ENCODE measurements at places on chromosomes 1 and 21.

DNA sequence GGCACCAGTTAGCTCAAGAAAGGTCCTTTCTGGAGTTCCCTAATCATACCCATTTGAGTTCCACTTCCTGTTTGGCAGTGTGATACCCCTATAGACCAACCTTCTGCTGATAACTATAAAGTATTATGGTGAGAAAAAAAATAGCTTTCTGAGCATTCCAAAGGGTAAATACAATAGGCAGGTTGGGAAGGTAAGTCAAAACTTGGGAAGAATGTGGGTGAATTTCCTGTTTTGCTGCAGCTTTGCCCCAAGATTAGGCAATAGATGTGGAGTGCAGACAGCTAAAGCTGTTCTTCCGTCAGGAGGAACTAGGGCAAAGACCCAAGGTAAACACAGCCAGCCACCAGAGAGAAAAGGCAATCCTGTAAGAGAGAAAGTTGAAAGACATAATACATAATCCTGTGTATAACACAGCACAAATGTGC lies 49.9 kb upstream of the GUCA2A start:
- DNase-seq, result no peak

- DNase-seq, result no peak
These were observed 27.7 kb downstream of the PCNT start for GRCh38 chr21:46351476-46352163.

GRCh38 chr1:52926864-52927211 lies 238 bp upstream of the SCP2 start:
- DNase-seq, result no peak

GRCh38 chr1:104780470-104781078 lies 1030.9 kb downstream of the AMY1C start:
- peak; percentile 32 for DNase-seq

GRCh38 chr1:50978144-50978851 lies 8.3 kb downstream of the CDKN2C start:
- peak; percentile 47 for DNase-seq

- DNase-seq, result no peak
These were observed 279.8 kb upstream of the VAMP3 start for GRCh38 chr1:7491109-7491817.

DNA sequence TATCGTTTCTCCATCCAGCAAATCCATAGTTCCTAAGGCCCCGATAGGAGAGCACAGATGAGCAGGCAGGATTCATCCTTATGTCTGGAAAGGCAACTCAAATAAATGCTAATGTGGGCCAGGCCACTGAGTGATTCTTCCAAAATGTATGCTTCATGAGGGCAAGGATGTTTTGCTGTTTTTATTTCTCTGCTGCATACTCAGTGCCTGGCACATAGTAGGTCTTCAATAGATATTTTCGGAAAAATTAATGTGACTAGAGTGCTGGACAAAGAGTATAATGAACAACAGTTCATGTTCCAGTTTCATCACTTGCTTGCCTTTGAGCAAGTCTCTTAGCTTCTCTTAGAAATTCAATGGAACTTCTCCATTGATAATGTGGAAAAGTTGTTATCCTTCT lies 357.7 kb downstream of the PRDM2 start:
- DNase-seq, result no peak

- no peak for DNase-seq
These were observed 240.8 kb upstream of the FGGY start for GRCh38 chr1:59055908-59056719.

DNA sequence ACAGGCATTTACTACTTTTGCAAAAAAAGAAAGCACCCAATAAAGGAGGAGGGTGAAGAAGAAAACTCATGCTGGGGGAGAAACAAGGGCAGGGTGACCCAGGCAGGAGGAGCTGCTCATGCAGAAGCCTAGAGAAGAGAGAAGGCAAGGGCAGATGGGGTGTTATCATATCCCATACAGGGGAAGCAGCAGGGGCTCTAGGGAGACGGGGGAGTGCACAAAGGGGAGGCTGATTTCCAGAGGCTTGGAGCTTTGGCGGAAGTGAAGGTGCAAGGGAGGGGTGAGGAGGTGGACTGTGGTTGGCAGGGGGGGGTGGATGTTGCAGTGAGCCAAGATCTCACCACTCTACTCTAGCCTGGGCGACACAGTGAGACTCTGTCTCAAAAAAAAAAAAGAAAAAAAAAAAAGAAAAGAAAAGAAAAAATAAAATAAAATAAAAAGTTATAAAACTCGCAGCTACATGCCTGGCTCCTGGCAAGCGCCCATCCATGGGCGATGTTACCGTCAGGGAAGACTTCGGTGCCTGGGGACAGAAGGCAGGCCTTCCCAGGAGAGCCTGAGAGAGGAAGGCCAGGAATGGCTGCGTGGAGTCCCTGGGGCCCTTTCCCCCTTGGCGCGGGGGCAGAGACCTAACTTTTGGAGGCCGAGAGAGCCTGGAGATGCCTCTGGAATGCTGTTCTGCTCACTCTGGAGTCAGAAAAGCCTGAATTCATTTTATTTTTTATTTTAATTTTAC lies 3.3 kb upstream of the FCN3 start:
- no peak for DNase-seq

- no peak for DNase-seq
These were observed 21.3 kb upstream of the MAPKAPK2 start for GRCh38 chr1:206663362-206663761.

DNA sequence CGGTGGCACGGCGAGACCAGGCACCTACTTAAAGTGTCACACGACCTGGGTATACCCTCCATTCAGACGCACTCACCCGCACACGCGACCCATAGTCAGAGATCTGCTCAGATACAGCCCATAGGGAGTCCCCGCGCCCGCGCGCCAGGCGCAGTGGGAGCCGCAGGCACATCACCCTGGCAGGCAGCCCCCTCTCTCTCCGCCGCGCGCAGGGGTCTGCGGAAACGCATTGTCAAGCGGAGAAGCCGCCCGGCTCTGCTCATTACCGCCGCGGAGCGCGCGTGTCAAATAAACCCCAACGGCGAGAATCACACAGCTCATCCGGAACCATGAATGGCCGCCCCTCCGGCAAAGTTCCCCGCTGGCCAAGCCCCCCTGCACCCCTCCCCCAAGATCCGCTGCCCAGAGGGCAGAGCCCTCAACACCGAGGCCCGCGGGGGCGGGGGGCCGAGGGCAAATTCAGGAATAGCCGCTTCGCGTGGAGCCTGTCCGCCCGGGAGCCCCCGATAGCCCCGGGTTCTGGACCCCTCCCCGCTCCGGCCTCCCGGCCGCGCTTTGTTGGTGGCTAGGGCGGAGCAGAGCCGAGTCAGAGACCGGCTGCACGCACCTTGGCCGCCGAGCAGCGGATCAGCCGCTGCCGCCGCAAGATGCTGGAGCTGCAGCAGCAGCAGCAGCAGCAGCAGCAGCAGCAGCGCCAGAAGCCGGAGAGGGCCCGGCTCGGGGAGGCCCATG lies 522 bp downstream of the LRP8 start:
- DNase-seq, result no peak

- DNase-seq, result no peak
These were observed 57.4 kb downstream of the SAMSN1 start for GRCh38 chr21:14488672-14489204.

DNA sequence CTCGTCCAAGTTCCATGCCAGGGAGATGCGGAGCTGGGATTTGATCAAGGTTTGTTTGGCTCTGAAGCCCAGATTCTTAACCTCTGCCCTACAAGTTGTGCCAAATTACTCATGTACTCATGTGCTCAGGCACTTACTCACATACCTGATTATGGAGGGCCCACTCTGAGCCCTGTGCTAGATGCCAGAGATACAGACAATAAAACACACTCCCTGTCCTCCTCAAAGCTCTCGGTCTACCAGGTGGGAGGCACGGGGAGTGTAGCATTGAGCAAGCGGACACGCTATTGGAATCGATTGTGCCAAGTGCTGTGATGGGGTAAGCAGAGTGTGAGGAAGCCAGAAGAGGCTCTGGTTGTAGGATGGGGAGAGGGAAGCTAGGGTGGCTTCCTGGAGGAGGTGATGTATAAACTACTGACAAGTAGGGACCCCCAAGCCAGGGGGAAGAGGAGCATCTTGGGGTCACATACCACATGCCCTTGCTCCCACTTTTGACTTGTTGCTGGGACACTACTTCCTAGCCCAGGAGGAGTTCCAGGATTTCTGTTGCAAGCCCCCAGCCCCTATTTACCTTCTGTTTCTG lies 49.8 kb upstream of the IFNLR1 start:
- DNase-seq, result no peak

DNA sequence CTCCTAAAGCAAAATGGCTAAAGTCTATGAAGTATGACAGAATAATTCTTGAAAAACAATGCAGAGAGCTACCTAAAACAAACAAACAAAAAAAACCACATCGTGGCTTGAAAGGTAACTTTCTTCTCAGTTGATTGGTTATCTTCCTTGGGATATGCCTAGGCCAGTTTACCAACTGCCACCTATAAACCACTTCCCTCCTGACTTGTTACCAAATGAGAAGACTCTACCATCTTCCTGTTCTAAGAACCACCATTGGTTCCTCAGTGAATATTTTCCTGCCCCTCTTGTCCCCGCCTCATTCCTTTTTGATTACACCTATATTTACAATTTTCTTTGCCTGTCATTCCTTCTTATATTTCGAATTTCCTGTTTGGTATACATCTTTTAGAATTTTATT lies 336.6 kb downstream of the SIPA1L2 start:
- no peak for DNase-seq
